ENCODE measurements at places on chromosomes 13 and 19.

GRCh38 chr19:2140138-2140569 is 11.2 kb downstream of the AP3D1 start:
- no peak for DNase-seq

GRCh38 chr19:16889366-16889882 is 625 bp downstream of the F2RL3 start:
- no peak for DNase-seq

- DNase-seq, result no peak
Observed at GRCh38 chr19:18672606-18673337, 10.7 kb upstream of the CRTC1 start.

- DNase-seq, result no peak
Observed at GRCh38 chr13:30623392-30623791, 5.7 kb downstream of the USPL1 start.

DNA sequence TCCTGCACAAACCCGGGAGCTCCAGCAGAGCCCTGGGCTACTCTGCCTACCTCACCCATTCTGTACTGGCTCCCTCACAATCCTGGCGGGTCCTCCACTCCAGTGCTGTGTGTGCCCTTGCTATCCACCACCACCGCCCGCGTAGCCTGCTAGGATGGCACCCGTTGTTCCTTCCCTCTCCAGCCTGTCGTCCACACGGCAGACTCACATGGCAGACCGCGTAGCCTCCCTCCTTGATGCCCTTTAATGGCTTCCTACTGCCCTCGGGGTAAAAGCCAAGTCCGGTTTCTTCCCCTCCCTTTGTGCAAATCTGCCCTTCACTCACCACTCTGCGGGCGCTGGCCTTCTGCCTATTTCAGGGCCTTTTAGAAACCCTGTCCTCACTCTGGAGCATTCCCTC is 106.6 kb downstream of the RAB20 start:
- DNase-seq, result no peak

DNA sequence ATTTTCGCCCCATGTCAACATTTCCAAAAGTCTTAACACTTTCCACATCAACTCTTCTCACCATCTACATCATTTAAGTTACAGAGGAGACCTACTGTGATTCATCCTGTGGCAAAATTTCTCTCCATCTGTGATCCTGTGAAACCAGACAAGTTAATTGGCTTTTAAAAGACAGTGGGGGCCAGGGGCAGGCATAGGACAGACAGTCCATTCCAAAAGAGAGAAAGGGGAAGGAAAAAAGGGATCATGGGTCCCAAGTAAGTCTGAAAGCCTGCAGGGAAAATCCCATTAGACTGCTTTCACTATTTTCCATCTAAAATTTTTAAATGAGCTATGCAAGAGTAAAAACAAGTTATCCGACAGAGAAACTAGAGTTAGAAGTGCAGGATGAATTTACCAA is 121.0 kb downstream of the MRPL57 start:
- no peak for DNase-seq

GRCh38 chr19:50912102-50912599 is 956 bp upstream of the KLK4 start:
- DNase-seq, result no peak

GRCh38 chr13:43005460-43006236 is 13.6 kb upstream of the EPSTI1 start:
- DNase-seq, result no peak

GRCh38 chr19:7476777-7477494 is 11.9 kb downstream of the PEX11G start:
- DNase-seq, result no peak

GRCh38 chr13:86155756-86156155 is 356.5 kb upstream of the SLITRK6 start:
- DNase-seq, result no peak

- no peak for DNase-seq
Observed at GRCh38 chr13:48738311-48738710, 84.6 kb downstream of the CYSLTR2 start.

DNA sequence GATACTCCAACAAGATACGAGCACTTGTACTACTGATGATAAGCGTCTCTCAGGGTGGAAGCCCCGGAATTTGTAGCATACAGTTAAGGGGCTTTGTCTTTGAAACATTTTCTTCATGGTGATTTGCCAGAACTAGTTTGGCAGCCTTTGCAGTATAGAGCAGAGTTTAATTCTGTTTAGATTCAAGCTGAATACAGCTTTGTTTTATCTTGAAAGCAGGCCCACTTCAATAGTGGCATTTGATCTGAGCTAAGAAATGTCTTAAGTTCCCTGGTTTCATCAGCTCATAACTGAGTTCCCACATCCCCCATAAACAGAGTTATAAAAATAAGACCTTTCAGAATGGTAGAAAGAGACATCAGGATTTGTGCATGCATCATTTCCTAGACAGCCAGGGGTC is 125.9 kb downstream of the MIPEP start:
- no peak for DNase-seq

DNA sequence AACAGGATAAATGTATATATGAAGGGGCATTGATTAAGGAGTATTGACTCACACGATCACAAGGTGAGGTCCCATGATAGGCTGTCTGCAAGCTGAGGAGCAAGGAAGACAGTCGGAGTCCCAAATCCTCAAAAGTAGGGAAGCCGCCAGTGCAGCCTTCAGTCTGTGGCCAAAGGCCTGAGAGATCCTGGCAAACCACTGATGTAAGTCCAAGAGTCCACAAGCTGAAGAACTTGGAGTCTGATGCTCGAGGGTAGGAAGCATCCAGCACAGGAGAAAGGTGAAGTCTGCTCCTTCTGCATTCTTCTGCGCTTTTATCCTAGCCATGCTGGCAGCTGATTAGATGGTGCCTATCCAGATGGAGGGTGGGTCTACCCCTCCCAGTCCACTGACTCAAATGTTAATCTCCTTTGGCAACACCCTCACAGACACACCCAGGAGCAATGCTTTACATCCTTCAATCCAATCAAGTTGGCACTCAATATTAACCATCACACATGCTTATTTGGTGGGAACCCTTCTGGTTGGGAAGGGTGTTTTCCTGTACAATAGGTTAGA is 55.1 kb downstream of the SLAIN1 start:
- no peak for DNase-seq

DNA sequence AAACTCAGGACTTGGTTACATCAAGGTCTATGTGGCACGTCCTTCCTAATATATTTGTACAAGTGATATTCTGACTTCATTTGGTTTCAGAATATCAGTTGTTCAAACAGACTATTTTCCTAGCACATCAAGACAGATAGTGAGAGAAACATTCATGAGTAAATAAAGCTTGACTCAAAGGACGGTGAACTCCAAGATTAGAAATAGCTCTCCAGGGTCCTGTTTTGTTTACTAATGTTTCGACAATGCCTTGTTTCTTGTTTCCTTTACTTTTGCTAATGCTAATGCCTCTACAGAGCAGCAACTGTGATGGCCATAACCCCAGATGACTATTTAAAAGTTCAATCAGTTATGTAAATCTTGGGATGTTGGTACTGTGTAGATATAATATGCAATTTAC is 313.9 kb downstream of the KLF12 start:
- no peak for DNase-seq

GRCh38 chr13:59743195-59743594 is 420.5 kb downstream of the DIAPH3 start:
- no peak for DNase-seq
